T-helper 9 cell (primary cell): ENCODE measurements at places on chromosomes 11 and 22.

GRCh38 chr11:128707681-128708080, 13.8 kb downstream of the FLI1 start:
- DNase-seq: no peak

- DNase-seq: no peak
Measured at GRCh38 chr11:72863916-72864315, 49.7 kb downstream of the ATG16L2 start.

- no peak for DNase-seq
Measured at GRCh38 chr11:1162491-1163311, 4.9 kb downstream of the MUC5AC start.

DNA sequence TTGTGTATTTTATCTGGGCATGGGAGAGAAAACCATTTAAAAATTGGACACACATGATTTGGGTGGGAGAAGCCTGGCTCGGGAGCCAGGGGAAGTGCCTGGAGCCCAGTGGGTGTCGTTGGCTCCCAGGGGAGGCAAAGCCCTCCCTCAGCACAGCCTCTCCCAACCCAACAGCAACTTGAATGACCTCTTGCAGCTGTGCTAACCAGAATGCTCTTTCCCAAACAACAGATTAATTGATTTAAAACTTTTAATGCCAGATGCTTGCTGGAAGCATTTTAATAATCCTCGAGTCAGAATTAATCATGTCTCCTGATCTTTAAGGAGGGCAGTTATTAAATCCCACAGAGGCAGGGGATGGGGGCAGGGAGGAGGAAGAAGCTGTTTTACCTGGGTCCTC, 401.6 kb downstream of the BUD13 start:
- DNase-seq: no peak

- DNase-seq: no peak
Measured at GRCh38 chr11:37972691-37973090, 1374.7 kb upstream of the RAG2 start.

- no peak for DNase-seq
Measured at GRCh38 chr11:84019571-84020194, 733.5 kb upstream of the CCDC90B start.
